Right ventricle myocardium superior (tissue), 1 donor: ENCODE measurements at places on chromosomes 3 and 15.
A peak's percentile ranks its signal among the peaks of the same experiment; 100 is the strongest.

DNA sequence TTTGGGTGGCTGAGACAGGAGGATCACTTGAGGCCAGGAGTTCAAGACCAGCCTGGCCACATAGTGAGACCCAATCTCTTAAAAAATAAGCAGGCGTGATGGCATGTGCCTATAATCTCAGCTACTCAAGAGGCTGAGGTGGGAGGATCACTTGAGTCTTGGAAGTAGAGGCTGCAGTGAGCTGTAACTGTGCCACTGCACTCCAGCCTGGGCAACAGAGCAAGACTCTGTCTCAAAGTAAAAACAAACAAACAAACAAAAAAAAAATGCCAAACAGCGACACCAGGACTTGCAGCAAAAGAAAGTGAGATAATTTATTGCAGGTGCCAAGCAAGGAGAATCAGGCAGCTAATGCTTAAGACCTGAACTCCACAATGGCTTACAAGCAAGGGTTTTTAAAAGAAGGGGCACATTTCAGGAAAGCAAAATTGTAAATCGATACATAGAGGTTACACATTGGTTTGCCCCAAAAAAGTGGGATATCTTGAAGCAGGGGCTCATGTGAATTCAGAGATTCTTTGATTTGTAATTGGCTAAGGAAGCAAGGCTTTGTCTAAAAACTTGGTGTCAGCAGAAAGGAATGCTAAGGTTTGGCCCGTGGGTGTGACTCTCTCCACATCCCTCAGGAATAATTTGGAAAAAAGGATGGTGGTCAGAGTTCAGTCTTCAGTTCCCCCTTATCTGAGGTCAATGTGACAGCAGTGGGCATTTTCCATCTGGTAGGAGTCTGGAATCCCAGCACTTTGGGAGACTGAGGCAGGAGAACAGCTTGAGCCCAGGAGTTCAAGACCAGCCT lies 5.2 kb upstream of the MPI start:
- DNase-seq: no peak

GRCh38 chr3:155609586-155609985 lies 135.3 kb downstream of the PLCH1 start:
- DNase-seq: no peak

DNA sequence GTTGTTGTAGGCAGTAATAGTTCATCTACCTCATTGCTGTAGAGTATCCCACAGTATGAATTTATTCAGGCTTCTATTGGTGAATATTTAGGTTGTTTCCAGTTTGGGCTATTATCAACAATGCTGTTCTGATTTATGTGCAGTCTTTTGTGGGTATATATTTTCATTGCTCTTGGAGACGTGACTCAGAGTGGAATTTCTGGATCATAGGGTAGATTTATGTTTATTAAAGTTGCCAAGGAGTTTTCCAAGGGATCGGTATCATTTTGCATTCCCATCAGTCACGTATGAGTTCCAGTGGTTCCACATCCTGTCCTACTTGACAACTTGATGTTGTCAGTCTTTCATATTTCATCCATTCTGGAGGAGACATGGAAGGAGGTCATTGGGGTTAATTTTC lies 8.4 kb upstream of the HRH1 start:
- DNase-seq: no peak

GRCh38 chr3:108899530-108899929 lies 54.1 kb downstream of the GUCA1C start:
- no peak for DNase-seq

DNA sequence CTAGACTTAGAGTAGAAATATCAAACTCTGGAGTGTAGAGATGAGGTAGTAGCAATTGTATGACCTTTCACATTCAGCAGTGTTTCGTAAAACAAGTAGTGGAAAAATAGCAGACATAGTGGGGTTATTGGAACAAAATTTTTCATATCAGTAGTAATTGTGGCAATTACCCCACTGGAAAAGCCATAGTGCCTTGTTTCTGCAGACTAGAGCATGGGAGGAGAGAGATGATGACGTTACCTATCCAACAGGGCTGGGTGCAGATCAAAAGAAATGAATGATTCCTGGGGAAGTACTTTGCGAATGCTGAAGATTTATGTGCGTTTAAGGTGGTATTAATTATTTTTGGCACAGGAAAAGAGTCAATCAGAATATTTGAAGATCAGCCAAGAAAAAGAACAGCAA lies 147.0 kb upstream of the LRRFIP2 start:
- DNase-seq: no peak

DNA sequence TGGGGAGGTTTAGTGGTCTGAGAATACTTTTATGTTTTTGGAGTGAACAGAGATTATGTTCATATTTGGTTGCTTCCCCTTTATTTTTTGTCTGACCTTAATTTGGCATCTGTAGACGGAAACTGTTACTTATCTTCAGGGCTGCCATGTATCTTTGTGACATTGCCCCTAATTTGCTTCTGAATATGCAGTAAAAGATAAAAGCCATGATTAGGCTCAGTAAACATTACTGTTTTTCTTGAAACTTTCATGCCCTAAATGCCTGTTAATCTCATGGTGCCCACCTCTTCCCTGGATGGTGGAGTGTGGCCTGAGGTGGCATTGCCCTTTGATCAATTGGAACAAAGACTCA lies 106.7 kb downstream of the C3orf70 start:
- DNase-seq: no peak

GRCh38 chr3:5505163-5505562 lies 317.7 kb downstream of the EDEM1 start:
- no peak for DNase-seq

GRCh38 chr3:44981220-44981619 lies 5.2 kb downstream of the EXOSC7 start:
- no peak for DNase-seq

- no peak for DNase-seq
Measured at GRCh38 chr3:150666167-150666566, 37.6 kb downstream of the ERICH6 start.

GRCh38 chr3:186167646-186168395 lies 58.9 kb upstream of the ETV5 start:
- DNase-seq: no peak

DNA sequence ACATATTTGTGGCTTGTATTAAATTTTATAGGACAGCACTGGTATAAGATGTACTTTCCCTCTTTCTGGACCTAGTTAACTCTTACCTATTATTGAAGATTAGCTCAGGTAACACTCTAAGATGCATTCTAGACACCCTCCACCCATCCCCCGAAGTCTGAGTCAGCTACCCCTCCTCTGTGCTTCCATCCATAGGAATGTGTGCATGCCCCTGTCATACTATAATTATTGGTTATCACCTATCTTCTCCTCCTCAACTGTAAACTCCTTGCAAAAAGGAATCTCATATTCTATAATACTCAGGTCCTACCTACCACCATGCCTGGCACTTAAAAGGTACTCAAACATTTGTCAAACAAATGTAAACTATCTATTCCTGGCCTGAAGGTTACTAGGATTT lies 3.0 kb downstream of the PEAK1 start:
- DNase-seq: no peak

- DNase-seq: no peak
Measured at GRCh38 chr15:31277335-31278060, 49.1 kb upstream of the KLF13 start.

- peak; percentile 58 for DNase-seq
Measured at GRCh38 chr3:149879872-149880271, 66.9 kb downstream of the RNF13 start.

- no peak for DNase-seq
Measured at GRCh38 chr3:159672728-159673688, 315.6 kb upstream of the IL12A start.

- DNase-seq: no peak
Measured at GRCh38 chr3:119570229-119570628, 9.1 kb upstream of the ADPRH start.

DNA sequence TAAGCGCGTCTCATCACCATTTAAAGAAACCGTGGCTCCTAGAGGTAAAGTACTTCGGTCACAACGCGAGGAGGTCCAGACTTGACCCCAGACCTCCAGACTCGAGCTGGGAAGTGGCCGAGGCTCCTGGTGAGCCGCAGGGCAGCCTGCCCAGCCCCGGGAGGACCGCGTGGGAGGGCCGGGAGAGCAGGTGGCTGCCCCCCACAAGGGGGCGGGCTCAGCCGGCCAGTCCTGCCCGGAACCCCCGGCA lies at the start of gene SLC27A2:
Gene SLC27A2, plus strand, starts transcription at position 228 of the 250 bp plus-strand sequence. CDS start 232 bp downstream, outside the sequence.
- peak; percentile 49 for DNase-seq

DNA sequence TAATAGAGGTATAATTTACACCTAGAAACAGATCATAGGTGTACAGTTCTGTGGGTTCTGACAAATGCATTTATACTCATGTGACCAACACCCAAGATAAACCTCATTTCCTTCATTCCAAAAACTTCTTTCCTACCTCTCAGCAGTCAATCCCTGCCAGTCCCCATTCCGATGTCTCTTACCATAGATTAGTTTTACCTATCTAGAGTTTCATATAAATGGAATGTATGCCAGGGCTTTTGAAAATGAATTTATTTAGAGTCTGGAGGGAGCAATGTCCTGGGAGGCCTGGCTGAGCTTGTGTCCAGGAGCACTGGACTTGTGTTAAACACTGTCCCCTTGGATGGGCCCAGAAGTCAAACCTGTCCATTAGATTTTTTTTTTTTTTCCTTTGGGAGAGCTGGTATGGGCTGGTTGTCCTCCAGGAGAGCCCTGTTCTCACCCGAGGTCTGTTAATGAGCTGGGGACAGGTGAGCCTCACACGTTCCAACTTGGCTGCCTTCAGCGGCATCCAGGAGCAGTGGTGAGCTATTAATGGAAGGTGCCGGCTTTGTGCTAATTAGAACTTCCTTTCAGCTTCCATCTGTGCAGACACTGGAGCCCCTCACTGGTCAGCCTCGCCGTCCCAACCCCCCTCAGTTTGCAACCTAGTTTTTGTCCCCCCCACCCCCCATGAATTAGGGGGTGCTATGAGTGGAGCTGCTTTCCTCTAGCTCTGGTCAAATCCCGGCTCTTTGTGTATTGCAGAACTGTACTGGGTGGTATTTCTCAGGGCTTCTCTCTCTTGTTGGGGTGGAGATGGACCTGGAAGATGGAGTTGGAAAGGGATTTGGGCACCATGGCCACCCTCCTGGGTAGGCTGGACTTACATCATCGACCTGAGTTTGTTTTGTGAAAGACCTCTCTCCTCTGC lies 40.7 kb upstream of the POLG start:
- no peak for DNase-seq

- DNase-seq: no peak
Measured at GRCh38 chr3:12655701-12656100, 8.2 kb downstream of the RAF1 start.

DNA sequence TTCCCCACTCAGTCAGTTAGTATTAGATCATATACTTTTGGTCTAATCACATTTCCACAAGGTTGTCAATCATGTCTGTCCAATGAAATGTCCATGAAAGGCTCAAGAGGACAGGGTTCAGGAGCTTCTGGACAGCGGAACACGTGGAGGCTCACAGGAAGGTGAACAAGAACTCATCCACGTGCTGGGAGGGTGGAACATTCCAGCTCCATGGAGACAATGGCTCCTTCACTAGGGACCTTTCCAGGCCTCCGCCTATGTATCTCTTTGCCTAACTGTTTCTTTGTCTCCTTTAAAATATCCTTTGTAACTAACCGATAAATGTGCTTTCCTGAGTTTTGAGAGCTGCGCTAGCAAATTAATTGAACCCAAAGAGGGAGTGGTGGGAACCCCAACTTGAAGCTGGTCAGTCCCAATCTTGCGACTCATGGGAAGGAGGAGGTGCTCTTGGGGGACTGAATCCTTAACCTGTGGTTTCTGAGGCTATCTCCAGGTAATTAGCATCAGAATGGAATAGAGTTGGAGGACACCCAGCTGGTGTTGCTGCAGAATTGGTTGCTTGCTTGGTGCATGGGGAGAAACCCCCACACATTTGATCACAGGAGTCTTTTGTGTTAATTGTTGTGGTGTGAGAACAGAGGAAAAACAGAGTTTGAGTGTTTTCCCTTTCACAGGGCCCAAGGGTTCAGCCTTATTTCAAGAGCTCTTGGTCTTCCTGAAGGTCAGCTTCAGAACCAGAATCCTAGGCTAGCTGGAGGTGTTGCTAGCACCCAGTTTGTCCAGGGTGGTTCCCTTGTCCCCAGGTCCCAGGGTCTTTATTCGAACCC lies 3.0 kb upstream of the TKT start:
- DNase-seq: no peak

DNA sequence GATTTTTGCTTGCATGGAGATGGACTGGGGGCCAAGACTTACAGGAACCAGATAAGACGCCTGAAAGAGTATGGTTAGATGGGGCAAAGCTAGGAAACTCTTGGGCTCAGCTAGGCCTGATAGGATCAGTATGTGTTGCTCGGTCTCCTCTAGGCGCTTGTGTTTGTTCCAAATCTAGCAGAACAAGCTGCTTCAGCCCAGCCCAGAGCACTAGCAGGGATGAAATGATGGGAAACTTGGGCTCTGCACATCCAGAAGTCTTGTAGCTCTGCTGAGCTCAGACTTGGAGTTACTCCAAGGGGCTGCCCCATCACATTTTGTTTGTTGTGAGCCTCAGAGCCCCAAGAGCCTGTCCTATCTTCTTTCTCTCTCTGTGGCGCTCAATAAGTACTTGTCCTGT lies 34.7 kb downstream of the FOXL2 start:
- no peak for DNase-seq

GRCh38 chr3:71640331-71640983 lies 56.9 kb upstream of the FOXP1 start:
- DNase-seq: no peak

- DNase-seq: no peak
Measured at GRCh38 chr3:170171563-170171962, 10.0 kb downstream of the PHC3 start.

GRCh38 chr3:194376241-194376560 lies 6.7 kb upstream of the LRRC15 start:
- no peak for DNase-seq

DNA sequence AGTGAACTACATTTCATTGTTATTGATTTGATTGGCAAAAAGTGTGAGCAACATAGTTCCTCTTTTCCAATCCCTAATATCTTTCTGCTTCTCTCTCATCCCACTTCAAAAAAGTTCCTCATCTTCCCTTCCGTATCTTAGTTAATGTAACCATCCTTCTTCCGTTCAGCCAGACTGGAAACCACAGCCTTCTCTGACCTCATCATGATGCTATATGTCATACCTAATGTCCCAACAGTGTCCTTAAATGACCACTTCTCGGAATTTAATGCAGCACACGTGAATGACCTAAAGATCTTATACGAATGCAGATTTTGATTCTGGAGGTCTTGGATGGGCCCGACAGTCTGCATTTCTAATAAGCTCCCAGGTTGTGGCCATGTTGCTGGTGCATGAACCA lies 320.3 kb upstream of the SATB1 start:
- DNase-seq: no peak

GRCh38 chr3:31861826-31862225 lies 119.2 kb downstream of the OSBPL10 start:
- no peak for DNase-seq

GRCh38 chr3:56370991-56371775 lies 97.1 kb downstream of the ERC2 start:
- no peak for DNase-seq
